NCI-H460 (cell line): ENCODE measurements at places on chromosomes 2 and 18.

DNA sequence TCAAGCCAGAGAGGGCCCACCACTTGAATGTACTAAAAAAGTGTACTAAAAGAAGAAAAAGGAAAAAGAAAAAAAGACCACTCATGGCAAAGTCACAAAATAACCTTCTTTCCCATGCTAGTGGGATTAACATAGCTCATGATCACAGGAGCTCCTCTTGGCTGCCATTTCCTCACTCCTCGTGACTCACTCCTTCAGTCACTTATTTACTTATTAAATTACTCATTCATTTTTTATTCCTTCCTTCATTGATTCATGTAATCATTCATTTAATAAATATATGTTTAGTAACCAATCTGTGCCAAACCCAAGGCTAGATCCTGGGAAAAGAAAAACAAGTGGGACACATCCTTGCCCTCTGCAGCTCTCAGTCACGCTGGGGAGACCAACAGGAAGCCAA, 300.5 kb downstream of the INSIG2 start:
- DNase-seq, result no peak

DNA sequence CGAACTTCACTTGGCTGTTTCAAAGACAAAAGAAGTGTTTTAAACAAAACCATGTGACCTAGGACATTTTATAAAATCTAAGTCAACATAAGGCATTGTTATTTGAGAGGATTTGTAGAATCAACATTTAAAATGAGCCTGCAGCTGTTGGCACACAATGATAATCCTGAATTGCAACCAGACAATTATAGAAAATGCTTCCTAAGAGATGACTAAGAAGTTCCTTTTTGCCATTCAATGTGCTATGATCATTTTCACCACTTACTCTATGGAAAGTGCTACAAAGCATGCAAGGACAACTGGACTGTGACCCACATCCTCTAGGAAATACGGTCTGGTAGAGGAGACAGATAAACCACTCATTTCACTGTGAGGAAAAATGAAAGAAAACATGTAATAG, 246.4 kb downstream of the CDH20 start:
- no peak for DNase-seq

GRCh38 chr2:187393211-187393610, 54.8 kb downstream of the CALCRL start:
- no peak for DNase-seq

- peak; percentile 61 for DNase-seq
These were observed 69.6 kb downstream of the MAP4K4 start for GRCh38 chr2:101766871-101767739.

GRCh38 chr2:165162466-165162865, 41.4 kb downstream of the SCN3A start:
- DNase-seq, result no peak

- no peak for DNase-seq
These were observed 679.5 kb downstream of the KCNJ3 start for GRCh38 chr2:155377931-155378444.

DNA sequence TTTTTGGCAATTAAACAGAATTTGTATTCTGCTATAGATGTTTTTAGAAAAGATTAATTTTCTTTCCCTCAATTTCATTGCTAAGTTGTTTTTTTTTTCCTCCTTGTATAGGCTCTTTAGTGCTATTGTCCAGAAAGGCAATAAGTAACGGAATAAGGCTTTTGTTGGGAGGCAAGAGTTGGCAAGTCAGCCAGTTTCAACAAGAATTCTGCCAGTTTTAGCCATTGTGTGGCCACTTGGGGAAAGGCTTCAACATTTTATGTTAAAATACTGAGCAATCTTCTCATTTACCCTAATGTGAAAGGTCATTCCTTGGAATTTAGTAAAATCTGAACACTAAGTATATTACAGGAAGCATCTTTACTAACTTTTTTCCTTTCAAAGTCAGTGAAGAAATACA, 9.6 kb downstream of the CALCRL start:
- no peak for DNase-seq

GRCh38 chr2:195912079-195912478, 156.6 kb downstream of the DNAH7 start:
- DNase-seq, result no peak

DNA sequence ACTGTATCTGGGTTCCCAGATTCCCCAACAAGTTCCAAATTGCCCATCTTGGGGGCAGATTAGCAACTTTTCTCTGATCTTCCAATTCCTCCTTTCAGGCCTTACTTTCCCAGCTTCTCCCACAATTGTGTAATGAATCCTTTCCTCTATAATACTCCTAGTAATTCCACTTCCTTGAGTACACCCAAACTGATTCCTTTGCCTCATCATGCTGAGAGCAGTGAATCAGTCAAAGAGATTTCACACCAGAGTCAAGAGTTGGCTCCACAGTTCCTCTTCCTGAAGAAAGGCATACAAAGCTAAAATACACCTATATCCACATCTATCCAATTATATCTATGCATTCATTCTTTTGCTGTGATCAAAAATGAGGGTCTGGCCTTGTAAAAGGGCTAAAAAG, 28.6 kb upstream of the DAPL1 start:
- no peak for DNase-seq

GRCh38 chr18:74375999-74376398, 60.4 kb downstream of the C18orf63 start:
- no peak for DNase-seq

DNA sequence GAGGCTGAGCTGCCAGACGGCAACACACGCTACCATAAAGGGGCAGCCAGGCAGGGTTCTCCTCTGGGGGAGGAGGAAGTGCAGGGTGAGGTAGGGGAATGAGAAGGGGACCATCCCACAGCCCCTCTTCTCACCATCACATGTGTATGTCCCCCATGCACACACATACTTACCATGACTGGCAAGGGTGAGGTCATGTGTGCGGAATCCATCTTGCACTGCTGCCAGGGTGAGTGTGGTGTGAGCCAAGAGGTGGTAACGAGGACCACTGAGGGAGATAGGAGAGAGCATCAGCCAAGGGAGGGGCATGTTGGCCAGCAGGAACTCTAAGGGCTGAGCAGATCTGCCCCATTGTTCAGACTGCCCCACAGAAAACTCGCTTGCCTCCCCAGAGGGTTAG, 7.1 kb downstream of the WDR54 start:
- no peak for DNase-seq

- DNase-seq, result no peak
These were observed 869.2 kb upstream of the GCFC2 start for GRCh38 chr2:76579911-76580310.

- no peak for DNase-seq
These were observed 5.6 kb downstream of the DTYMK start for GRCh38 chr2:241680827-241681599.

DNA sequence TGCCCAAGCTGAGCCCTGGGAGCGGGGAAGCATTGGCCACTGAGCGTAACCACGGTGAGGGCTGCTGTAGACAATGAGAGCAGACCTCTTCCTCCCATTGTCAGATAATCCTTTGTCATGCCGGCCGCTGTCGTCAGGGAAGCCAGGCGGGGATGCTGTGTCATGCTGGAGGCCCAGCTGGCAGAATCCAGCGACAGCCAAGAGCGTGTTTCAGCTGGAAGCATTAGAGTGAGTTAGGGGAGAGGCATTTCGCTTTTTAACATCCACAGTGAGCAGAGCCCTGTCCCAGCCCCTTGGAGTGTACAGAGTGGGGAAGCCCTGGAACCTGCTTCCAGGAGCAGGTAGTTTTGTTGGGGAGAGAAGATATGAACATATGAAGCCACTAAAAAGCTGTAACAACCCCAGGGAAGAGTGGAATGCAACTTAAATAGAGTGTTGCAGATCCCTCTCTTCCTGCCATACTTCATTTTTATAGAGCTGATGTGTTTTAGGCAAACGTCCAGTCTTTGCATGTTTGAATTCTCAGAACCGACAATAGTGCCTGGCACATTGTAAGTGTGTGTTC, 7.0 kb downstream of the CTIF start:
- peak; percentile 58 for DNase-seq

DNA sequence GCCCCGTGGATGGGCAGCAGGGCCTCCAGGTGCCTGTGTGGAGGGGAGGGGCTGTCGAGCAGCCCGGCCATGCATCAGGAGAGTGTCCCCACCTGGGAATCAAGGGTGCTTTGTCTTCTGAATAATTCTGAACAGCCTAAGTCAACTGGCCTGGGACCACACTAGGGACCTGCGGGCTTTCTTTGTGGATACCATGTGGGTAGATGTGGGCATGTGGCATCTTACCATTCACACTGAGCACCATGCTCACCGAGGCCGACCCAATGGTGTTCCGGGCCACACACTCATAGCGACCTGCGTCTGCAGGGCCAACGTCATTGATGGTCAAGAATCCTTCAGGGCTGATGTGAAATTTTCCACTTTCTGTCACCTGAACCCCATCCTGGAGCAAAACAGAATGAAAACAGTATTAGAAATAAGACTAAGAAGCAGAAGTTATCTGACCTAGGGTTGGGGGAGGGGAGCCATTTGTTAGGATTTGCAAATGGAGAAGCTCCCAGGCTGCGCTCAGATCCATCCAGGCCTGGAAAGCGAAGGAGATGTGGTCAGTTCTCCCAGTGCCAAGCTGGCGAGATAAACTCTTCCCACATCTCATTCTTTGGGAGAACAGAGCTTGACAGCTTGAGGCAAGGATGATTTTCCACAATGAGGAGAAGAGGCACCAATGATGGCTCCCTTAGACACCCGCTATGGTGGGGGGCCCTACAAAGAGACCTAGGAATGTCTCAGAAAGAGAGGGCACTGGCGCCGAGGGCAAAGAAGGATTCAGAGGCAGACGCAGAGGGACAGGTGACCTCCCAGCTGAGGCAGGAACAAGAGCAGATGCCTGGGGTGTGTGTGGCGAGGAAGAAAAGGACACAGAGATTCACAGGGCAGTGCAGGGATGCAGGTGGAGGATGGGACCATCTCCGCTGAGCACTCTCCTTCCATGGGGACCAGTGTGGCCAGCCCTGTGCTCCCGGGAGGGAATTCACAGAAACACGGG, 83.4 kb downstream of the PXDN start:
- DNase-seq, result no peak

GRCh38 chr2:60652832-60653340, 99.4 kb upstream of the BCL11A start:
- no peak for DNase-seq

- DNase-seq, result no peak
These were observed 116.0 kb upstream of the RAB27B start for GRCh38 chr18:54712306-54712705.

- DNase-seq, result no peak
These were observed 50.3 kb downstream of the RPL37A start for GRCh38 chr2:216548901-216549331.

GRCh38 chr2:37414470-37414949, 70.1 kb downstream of the QPCT start:
- DNase-seq, result peak; percentile 68

GRCh38 chr18:64403784-64404503, 255.1 kb upstream of the LINC00305 start:
- no peak for DNase-seq

DNA sequence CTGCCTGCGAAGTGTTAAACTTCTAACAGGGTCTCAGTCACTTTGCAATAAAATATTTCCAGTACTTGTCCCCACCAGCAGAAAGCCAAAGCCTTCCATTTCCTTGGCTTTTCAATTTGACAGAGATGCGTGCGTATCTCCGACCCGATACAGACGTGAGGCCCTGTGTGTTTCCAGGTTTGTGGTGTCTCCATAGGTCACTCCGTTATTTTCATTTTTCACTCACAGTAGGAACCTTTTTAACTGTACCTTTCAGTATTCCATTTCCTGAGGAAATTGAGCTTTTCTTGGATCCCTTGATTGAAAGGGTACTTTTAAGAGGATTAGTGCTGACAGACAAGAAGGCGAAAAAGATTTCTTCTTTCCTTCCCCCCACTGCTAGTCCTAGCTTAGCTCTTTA, 116.3 kb upstream of the TTN start:
- no peak for DNase-seq

DNA sequence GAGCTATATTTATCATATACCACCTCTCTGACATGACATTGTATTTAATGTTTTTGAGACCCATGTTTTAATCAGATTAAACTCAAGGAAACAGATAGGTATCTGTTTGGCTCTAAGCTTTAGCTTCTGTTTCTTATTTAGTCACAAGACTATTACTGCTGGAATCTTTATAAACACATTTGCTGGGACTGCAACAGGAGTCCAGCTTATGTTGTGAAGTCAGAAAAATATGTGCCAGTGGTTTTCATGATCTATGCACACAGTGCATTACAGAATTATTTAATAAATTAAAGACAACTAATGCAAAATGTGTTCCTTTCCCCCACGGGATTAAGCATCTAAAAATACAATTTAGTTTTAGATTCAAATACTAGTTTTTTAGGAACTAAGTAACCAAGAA, 338.9 kb downstream of the ZEB2 start:
- DNase-seq, result no peak

DNA sequence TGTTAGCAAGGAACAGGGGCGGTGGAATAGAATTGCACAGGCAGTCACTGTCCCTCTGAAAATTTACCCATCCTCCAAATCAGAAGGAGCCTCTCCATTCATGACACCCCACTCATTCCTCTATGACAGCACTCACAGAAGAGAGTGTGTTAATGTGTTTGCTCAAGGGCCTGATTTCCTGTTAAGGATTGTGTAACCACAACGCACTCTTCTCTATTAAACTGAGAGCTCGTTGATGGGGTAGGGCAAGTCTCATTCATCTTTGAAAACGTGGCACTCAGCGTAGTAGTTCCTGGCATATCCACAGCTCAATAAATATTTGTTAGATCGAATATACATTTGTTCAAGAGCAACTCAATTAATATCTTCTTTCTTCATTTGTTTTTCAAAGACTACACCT, 106.4 kb downstream of the VAPA start:
- no peak for DNase-seq

DNA sequence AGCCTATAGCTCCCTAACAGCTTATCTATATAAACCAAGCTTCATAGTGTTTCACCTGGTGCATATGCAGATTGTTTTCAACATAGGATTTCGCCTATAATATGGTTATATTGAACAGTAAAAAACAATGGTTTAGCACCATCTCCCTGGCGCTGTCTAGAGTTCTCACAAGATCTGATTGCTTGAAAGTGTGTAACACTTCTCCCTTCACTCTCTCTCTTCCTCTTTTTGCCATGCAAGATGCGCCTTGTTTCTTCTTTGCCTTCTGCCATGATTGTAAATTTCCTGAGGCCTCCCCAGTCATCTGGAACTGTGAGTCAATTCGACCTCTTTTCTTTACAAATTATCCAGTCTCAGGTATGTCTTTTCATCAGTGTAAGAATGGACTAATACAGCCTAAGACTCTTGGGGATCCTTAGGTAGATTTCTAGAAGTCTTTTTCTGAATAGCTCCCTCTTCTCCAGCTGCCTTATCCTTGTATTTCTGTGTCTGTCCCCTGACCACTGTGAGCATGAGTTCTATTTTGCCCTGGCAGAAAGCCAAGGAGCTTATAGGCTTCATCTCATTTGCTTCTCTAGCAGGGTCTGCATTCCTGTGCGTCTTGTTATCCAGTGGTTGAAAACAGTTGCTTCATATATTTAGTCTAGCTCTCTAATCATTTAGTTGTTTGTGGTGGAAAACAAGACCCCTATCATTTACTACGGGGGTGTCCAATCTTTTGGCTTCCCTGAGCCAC, 401.6 kb downstream of the GPD2 start:
- DNase-seq, result no peak

GRCh38 chr2:172086241-172087206, 1.2 kb downstream of the DLX1 start:
- no peak for DNase-seq
